Kasumi-1 (cell line): ENCODE measurements at places on chromosomes 12 and 14.

GRCh38 chr12:61220337-61220736 lies 1039.9 kb upstream of the USP15 start:
- DNase-seq, result no peak

DNA sequence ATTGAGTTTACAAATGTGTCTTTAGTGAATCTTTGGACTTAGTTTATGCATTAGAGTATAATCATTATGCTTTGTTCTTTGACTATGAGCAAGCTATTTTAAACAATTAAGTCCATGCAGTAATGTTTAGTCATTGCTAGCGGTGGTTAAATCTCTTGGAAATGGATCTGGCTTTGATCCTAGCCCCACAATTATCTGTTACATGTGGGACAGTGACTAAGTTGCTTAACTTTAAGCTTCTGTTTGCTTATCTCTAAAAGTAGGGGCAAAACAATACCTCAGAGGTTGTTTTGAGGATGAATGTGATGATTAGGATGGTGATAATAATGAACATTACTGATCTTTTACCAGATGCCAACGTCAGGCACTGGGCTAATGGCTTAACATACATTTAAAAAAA lies 124.2 kb downstream of the NPAS3 start:
- DNase-seq, result no peak

DNA sequence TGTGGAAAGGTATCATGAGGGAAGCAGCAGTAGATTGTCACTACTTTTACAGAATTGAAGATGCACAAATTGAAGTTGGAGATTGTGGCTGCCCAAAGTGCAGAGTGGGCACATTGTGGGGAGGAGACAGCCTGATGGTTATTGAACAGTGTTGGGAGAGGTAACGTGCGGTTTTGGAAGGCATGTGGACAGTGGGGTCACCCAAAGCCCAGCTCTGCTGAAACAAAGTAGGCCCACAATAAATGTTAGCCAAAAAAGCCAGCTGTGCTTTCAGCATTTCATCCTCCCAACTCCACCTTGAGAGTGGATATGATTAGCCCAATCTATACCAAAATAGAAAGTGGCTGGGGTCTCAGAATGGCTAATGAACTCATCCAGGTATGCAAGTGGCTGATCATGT lies 96.7 kb downstream of the TMX1 start:
- DNase-seq, result no peak

GRCh38 chr14:95609398-95609990 lies 74.6 kb downstream of the GLRX5 start:
- peak; percentile 15 for DNase-seq

DNA sequence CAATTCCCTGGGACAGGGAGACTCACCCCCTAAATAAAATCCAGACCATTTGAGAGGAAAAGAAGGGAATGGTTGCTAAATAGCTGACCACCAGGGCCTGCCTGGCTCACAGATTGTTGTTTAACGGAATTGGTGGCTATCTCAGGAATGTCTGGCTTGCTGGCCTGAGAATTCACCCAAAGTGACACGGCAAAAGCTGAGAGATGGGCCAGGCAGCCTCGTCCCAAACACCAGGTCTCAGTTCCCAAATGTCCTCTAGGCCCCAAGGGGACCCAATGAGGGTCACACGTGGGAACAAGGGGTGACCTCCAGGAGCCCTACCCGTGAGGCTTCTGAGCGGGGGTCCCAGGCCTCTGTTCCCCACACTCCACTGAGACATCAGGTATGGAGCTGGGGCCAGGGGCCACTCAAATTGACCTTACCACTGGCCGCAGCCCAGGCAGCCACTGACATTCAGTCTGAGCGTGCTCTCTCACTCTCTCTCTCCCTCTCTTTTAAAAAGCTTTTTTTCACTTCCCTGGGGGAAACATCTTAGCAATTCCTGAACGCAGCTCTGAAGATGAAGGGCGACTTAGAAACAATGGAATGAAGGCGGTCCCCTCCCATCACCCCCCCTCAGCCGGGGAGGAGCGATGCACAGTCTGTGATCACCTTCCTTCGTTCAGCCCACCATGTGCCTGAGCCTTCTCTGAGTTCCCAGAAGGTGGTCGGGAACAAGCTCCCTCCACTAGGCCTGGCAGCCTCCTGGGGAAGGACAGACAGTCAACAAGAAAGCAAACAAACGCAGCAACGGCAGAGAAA lies 131.2 kb downstream of the SCARB1 start:
- DNase-seq, result no peak

- DNase-seq, result no peak
These were observed 406 bp downstream of the PARP2 start for GRCh38 chr14:20343862-20344220.
